ENCODE measurements at places on chromosomes 6 and 20. TPM values are rescaled to one million over a fixed set of nuclear protein-coding genes. Genes with fewer than 3 reads are reported as not detected.

SLC22A23 gene
- total RNA-seq, result 21.0 TPM

RAET1G gene
- total RNA-seq, result 0.31 TPM

TSHZ2 gene
- not detected for total RNA-seq

KHDRBS2 gene
- not detected for total RNA-seq

ZNF334 gene
- total RNA-seq, result 4.0 TPM

MLN gene
- not detected for total RNA-seq

BTN1A1 gene
- total RNA-seq, result not detected

AK9 gene
- total RNA-seq, result 3.7 TPM

TSPO2 gene
- total RNA-seq, result not detected

HLA-DQA2 gene
- total RNA-seq, result not detected

CDH26 gene
- 1.1 TPM for total RNA-seq

PCK1 gene
- total RNA-seq, result not detected

All from melanocyte of skin (primary cell).